ENCODE measurements at places on chromosomes 6 and 20. TPM values are rescaled to one million over a fixed set of nuclear protein-coding genes. Genes with fewer than 3 reads are reported as not detected.

DNA sequence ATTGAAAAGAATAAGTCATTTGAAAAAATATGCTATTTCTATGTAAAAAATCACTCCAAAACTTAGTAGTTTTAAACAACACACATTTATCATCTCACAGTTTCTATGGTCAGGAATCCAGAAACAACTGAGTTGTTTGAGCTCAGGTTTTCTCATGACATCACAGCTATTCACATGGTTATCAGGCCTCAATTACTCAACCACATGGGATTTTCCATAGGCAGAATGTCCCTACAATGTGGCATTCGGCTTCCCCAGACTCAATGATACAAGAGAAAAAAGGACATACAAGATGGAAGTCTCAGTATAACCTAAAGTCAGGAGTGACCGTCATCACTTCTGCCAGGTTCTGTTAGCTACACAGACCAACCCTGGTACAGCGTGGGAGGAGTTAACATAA, 3.4 kb upstream of the SLC35D3 start:
- DNase-seq: no peak

- DNase-seq: no peak
Measured at GRCh38 chr20:58976061-58976730, 4.9 kb upstream of the NELFCD start.

DNA sequence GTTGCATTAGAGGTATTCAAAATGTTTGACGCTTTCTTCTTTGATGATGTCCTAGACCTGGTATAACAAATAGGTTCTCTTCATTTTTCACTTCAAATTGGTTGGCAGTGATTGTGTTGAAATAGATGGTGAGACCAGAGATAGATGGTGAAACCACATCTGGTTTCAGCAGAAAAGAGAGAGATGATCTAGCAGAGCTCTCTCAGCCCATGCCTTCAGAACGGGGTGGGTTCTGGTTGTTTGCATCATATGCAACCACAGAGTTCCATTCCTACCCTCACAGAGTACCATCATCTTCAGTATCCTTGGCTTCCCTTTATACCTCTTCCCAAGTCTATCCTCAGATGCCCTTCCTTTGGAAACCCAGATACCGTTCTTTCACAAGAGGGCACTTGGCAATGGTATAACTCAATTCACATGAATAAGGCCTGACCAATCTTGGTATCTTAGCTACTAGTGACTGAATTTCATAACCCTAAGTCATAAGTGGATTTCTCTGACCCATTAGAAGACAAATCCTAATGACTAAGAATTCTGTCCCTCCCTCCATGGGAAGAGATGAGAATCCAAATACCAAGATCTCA, 93.7 kb downstream of the UBE3D start:
- no peak for DNase-seq

CST4 gene
- total RNA-seq: not detected

RIPOR3 gene
- total RNA-seq: 1.3 TPM

DNA sequence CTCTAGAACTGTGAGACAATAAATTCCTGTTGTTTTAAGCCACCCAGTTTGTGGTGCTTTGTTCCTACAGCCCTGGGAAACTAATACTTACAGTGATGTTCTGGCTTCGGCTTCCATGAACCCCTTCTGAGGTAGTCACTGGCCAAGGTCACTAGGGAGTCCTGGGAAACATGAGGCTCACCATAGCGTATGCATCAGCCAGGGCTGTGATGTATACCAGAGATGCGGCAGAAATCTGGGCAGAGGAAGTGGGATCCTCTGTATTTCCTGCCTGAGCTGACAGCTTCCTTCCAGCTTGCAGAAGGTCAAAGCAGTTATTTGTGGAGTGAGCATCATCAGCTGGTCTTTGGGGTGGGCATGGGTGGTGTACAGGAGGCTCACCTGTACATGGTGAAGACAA, 27.9 kb downstream of the KAT14 start:
- DNase-seq: no peak

MMP24 gene
- total RNA-seq: 0.50 TPM

- DNase-seq: no peak
Measured at GRCh38 chr20:40782043-40782368, 93.0 kb upstream of the MAFB start.

DNA sequence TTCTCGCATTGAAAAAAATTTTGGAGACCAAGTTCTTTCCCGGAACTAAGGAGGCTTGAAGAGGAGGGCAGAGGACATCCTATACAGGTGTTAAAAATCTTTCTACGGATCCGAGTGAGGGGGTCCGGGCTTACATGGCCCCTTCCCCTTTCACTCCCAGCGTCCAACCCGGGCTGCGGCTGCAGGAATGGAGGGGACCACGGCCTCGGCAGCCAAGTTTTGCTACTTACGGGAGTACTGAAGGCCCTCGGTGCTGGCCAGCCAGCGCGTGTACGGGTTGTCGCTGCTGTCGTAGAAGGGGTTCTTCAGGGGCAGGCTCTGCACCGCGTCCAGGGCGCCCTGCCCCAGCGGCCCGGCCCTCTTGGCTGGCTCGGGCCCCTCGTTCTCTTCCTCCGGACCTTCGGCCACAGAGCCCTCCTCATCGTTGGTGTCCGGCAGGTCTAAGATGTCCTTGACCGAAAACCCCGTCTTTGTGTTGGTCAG, 642 bp downstream of the NKX2-2 start:
- DNase-seq: peak; percentile 47

GRCh38 chr6:155126727-155127439, 131.8 kb downstream of the TIAM2 start:
- peak; percentile 98 for DNase-seq

DNA sequence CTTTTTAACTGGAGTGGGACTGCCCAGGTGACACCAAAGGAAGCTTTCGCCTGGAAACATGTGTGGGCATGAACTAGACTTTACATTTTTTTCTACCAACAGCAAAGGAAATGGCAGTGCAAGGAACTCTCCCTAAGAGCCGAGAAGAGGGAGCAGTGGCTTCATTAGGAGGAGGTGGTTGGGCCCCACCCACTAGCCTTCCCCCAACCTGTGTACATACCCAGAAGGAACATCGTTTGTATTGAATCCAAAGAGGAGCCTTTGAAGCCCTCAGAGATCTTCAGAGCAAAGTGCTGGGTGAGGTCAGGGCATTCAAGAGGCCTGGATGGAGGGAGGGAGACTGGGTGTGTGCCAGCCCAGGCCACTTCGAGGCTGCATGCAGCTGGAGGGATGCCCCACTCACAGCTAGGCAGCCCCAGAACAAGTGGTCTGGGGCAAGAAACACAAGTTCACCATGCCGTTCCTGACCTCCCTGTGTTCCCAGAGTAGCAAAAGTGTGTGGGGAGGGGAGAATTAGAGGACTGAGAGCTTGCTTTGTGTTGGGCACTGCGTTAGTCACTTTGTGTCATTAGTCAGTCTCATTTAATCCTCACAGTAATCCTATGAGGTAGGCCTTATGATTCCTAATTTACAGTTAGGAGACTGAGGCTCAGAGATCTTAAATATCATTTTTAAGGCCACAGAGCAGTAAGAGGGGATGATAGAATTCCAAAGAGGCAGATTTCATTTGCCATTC, 191.6 kb upstream of the SUPT3H start:
- no peak for DNase-seq

DNA sequence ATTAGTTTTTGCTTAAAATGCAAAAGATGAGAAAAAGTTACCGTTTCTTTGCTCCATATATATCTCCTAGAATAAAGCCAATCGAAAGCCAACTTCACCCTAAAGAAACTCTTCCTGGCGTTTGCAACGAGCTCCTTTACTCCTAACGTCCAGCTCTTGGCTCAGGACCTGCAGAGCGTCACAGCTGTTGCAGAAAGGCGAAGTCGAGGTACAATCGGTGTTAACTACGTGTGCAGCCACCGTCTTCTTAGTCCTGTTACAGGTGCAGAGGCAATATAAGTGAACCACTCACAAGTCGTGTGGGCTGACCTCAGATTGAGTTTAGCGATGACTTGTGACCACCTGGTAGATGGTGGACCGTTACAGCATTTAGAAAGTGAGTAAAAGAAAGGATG, 113.1 kb downstream of the TRIM27 start:
- no peak for DNase-seq

BAG2 gene
- total RNA-seq: 22.7 TPM

- DNase-seq: no peak
Measured at GRCh38 chr6:49782293-49782692, 4.8 kb downstream of the PGK2 start.

GRCh38 chr6:44850312-44850711, 462.8 kb downstream of the CDC5L start:
- no peak for DNase-seq

DNA sequence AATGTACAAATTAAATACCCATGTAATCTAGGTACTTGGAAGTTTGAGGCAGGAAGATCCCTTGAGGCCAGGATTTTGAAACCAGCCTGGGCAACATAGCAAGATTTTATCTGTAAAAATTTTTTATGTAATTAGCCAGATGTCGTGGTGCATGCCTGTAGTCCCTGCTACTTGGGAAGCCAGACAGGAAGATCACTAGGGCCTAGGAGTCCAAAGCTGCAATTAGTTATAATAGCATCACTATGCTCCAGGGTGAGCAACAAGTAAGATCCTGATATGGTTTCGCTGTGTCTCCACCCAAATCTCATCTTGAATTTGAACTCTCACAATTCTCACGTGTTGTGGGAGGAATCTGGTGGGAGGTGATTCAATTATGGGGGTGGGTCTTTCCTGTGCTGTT, 535.8 kb downstream of the TENT5A start:
- no peak for DNase-seq

PPP1R3D gene
- 7.4 TPM for total RNA-seq

GRCh38 chr6:118996289-118996820, 61.4 kb upstream of the MCM9 start:
- DNase-seq: no peak

ETV7 gene
- total RNA-seq: 2.0 TPM

DNA sequence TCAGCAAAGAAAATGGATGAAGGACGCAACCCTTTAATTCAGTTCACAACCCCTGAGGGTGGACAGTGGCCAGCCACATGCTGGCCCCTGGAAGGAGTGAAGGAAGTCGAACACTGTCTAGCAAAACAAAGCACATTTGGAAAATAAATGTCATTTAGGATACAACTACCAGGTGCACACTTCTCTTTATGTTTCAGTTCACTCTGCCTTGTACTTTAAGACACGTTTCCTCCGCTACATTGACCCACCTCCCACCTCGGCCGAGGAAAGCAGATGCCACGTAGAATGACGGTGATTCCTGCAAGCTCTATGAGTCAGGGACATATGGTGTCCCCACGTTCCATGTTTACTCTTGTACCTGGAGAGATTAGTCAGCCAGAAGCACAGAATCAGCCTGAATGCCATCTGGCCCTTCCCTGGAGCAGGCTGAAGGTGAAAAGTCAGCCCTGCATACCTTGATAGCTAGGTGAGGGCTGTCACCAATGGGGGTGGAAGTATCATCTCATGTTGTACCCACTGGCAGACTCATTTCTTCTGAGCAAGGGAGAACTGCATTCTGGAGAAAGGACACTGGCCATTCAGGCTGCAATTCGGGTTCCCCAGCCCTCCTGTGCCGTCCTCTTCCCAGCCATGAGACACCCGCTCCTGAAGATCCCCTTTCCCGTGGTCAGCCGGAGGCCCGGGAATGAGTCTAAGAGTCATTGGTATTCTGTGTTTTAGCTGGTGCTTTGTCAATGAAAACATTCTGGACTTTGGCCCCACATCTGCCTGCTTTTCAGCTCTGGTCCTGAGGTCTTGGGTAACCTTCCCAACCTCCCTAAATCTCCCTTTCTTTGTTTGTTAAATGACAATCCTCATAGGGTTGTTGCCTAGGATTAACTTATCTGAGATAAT, 60.6 kb downstream of the FOXA2 start:
- no peak for DNase-seq

GRCh38 chr20:23192469-23192868, 106.3 kb upstream of the CD93 start:
- DNase-seq: no peak

DNA sequence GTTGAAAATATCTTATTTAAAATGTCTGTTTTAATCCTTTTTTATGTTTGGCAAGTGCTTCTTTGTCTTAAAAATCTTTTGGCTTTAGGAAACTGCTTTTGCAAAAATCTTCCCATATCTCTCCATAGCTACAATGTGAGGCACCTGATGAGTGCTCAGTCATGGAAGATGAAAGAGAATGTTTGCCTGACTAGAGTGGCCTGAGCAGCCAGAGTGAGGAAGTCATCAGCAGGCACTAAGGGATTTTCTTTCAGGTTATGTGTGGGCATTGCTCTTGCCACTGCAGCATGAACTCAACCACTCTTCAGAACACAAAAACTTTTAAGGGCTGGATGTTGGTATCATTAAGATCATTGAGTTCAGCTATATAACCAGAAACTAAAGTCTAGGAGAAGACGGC, 47.9 kb downstream of the AKIRIN2 start:
- no peak for DNase-seq

LAMA2 gene
- 3.3 TPM for total RNA-seq

GRCh38 chr6:13531956-13532355, 42.4 kb upstream of the SIRT5 start:
- DNase-seq: no peak

- DNase-seq: no peak
Measured at GRCh38 chr6:144215402-144215931, 65.2 kb downstream of the STX11 start.

TUBB1 gene
- total RNA-seq: 0.05 TPM

- no peak for DNase-seq
Measured at GRCh38 chr6:81169166-81169565, 583.3 kb downstream of the TENT5A start.

BPIFB3 gene
- total RNA-seq: not detected

- no peak for DNase-seq
Measured at GRCh38 chr6:33088258-33088930, 12.6 kb downstream of the HLA-DPB1 start.

HCRTR2 gene
- total RNA-seq: not detected

DNA sequence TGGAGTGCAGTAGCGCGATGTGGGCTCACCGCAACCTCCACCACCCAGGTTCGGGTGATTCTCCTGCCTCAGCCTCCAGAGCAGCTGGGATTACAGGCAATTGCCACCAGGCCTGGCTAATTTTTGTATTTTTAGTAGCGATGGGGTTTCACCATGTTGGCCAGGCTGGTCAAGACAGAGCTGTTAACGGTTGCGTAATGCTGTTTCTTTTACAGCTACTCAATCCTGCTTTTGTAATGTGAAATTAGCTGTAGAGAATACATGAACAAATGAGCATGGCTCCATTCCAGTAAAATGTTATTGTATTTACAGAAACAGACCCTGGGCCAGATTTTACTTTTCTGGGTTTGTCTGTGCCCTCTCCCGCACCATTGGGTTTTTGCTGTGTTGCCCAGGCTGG, 1.9 kb downstream of the PNLDC1 start:
- no peak for DNase-seq

DNA sequence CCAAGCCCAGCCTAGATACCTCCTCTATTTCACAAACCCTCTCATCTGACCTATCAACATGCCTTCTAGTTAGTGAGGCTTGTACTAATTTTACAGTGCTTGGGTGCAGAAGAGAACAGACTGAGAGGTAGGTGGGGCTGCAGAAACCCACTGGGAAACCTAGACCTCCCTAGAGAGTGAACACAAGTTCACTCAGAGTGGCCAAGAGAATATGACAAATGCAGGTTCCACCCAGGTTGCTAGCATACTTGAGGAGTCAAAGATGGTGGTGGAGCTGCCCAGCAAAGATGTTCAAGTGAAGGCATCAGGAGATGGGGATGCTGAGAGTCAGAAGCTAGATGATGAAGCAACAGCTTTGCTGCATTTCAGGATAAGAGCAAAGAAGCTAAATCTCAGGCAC, 337.0 kb downstream of the PTPRT start:
- DNase-seq: no peak

Data from SJSA1 (cell line).